ENCODE measurements at places on chromosomes 4 and X. TPM values are rescaled to one million over a fixed set of nuclear protein-coding genes. Genes with fewer than 3 reads are reported as not detected.

- DNase-seq: no peak
Observed at GRCh38 chr4:119510395-119511149, 118.0 kb downstream of the PDE5A start.

- no peak for DNase-seq
Observed at GRCh38 chr4:38503689-38504395, 160.2 kb upstream of the KLF3 start.

GRCh38 chr4:34091451-34091850 is 2152.9 kb downstream of the ARAP2 start:
- DNase-seq: peak; percentile 5

DNA sequence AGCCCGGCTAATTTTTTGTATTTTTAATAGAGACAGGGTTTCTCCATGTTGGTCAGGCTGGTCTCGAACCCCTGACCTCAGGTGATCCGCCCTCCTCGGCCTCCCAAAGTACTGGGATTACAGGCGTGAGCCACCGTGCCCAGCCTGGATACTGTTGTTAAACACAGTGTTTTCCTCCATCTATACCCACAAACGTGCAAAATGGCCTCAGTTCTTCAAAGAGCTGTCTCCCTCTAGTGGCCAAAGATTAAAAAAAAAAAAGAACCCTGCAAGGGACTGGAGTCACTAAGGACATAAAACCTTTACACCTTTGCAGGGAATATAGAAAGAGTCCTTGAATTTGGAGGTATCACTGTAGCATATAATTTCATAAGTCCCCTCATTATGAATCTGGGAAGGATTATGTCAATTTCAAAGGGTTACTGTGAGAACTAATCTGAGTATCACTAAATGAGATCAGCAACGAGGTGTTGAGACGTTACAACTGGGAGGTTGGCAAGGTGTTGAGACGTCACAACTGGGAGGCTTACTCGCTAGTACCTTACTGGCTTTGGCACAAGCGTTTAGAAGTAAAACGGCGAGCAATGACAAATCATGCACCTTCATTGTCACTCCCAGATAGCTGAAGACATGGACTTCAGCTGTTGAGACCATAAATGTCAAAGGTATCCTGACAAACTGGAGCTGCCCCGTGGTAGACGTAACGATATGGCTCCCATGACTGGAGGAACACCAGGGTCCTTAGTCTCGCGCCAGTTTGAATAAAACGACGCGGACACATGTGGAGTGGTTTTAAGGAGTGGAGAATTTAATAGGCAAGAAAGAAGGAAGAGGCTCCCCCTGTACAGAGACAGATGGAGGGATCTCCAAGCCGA is 33.4 kb upstream of the ENPP6 start:
- DNase-seq: peak; percentile 53

GRCh38 chr4:135274416-135274815 is 1072.8 kb upstream of the PABPC4L start:
- no peak for DNase-seq

The ADGRG2 gene
- not detected for total RNA-seq

- DNase-seq: no peak
Observed at GRCh38 chr4:82057990-82058544, 315.7 kb downstream of the HNRNPD start.

DNA sequence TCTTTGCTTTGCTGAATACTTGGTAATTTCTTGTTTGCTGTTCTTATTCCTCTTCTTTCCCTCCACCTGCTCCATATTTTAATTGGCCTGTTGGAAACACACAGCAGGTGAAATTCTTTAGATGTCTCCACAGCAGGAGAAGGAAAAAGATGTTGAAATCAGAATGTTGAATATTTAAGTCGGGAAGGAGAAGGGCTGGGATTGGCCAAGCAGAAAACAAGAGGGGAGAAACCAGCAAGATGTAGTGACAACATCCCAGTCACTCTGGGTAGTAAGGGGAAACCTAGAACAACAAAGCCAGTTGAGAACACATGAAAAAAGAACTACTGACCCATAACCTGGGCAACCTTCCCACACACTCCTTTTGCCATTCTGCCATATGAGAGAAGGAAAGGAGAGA is 37.3 kb upstream of the STAG2 start:
- no peak for DNase-seq

DNA sequence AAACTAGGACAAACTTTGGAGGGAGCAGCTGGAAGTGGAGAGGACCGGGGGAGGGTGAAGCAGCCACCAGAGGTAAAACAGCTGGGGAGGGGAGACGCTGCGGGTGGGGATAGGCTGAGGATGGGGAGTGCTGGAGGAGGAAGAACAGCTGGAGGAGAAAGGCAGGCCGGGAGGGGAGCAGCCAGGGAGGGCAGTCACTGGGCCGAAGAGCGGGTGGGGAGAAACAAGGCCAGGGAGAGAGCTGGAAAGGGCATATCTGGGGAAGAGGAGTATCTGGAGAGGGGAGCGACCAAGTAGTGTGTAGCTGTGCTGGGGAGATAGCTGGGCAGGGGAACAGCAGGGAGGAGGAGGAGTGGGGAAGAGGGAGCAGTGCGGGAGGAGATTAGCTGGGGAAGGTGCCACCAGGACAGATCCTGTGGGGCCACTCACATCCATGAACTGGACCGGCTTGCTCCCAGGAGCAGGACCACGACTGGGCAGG is 2.7 kb downstream of the SLC38A5 start:
- no peak for DNase-seq
